ENCODE measurements at places on chromosomes 1 and 21. TPM values are rescaled to one million over a fixed set of nuclear protein-coding genes. Genes with fewer than 3 reads are reported as not detected.

GRCh38 chr1:14869187-14869586 lies 270.7 kb downstream of the KAZN start:
- H3K4me3 ChIP-seq, result no peak overlapping the region
- peaks cover 8% of the 10 kb centered on the region for H3K27me3 ChIP-seq
- H3K27ac ChIP-seq, result no peak overlapping the region
- H3K36me3 ChIP-seq, result no peaks in the 10 kb centered on the region

DNA sequence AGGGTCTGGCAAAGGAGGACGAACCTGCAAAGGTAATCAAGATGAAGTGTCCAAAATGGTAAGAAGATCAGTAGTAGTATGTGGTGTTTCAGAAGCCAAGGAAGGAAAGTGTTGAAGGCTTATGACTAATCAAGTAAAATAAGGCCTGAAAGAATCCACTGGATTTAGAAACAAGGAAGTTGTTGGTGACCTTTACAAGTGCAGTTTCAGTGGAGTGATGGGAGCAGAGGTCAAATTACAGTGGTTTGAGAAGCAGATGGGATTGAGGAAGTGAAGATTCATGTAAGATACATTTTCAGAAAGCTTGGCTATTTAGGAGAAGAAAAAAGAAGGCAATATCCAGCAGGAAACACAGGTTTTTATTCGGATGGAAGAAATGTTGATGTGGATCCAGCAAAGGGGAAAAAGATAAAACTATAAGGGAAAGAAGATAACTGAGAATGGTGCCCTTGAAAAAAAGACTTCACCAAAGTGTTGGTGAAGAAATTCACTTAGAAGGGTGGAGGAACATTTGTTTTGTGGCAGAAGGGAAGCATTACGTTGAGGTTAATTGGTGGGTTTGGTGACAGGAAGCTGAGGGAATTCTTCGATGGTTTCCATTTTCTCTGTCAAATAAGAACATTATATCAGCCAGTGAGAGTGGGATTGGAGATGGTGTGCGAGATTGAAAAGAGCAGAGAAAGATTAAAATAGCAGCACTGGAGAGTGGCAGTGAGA lies 2.1 kb downstream of the ARMH1 start:
- no peaks in the 10 kb centered on the region for H3K36me3 ChIP-seq
- H3K27ac ChIP-seq, result no peak overlapping the region
- H3K27me3 ChIP-seq, result no peaks in the 10 kb centered on the region
- H3K4me3 ChIP-seq, result no peak overlapping the region
- peaks cover 23% of the 10 kb centered on the region for H3K4me1 ChIP-seq
- DNase-seq, result no peak

DNA sequence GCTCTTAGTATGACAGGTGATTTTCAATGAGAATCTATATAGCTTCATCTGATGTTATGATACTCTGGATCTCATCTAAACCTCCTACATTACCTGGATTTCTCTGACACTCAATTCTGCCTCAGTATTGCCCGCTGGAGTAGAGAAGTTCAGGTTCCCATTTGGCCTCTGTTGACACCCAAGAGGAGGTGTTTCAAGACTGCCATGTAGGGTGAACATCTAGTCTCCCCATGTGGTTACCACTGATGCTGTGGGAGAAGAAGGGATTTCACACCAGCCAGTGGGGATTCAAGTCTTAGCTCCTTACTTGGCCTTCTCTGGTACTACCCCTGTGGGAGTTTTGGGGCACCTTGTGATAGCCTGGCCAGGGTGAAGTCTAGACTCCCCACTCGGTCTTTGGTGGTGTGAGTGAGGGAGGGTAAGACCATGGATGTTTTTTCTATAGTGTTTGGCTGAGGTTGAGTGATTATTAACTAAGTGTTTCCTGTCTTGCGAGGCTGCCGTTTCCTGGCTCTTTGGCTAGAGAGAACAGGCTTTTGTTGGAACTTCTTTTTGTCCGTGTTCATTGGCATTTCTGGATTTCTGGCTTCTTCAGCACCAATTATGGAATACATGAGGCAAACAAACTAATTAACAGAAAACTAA lies 90.7 kb downstream of the RHOU start:
- no peaks in the 10 kb centered on the region for H3K36me3 ChIP-seq
- no peak for DNase-seq
- H3K27me3 ChIP-seq, result peaks cover 4% of the 10 kb centered on the region
- peaks cover 25% of the 10 kb centered on the region for H3K4me1 ChIP-seq

Gene TMCO2
- total RNA-seq, result not detected

Gene TAS1R1
- not detected for total RNA-seq

Gene PROK1
- not detected for total RNA-seq

Gene RRP15
- 18.8 TPM for total RNA-seq

- H3K4me1 ChIP-seq, result peaks cover 23% of the 10 kb centered on the region
- H3K27me3 ChIP-seq, result no peaks in the 10 kb centered on the region
- peaks cover 38% of the 10 kb centered on the region for H3K36me3 ChIP-seq
- H3K27ac ChIP-seq, result no peak overlapping the region
- H3K4me3 ChIP-seq, result no peak overlapping the region
Observed at GRCh38 chr1:160491017-160491416, 32.0 kb downstream of the SLAMF6 start.

DNA sequence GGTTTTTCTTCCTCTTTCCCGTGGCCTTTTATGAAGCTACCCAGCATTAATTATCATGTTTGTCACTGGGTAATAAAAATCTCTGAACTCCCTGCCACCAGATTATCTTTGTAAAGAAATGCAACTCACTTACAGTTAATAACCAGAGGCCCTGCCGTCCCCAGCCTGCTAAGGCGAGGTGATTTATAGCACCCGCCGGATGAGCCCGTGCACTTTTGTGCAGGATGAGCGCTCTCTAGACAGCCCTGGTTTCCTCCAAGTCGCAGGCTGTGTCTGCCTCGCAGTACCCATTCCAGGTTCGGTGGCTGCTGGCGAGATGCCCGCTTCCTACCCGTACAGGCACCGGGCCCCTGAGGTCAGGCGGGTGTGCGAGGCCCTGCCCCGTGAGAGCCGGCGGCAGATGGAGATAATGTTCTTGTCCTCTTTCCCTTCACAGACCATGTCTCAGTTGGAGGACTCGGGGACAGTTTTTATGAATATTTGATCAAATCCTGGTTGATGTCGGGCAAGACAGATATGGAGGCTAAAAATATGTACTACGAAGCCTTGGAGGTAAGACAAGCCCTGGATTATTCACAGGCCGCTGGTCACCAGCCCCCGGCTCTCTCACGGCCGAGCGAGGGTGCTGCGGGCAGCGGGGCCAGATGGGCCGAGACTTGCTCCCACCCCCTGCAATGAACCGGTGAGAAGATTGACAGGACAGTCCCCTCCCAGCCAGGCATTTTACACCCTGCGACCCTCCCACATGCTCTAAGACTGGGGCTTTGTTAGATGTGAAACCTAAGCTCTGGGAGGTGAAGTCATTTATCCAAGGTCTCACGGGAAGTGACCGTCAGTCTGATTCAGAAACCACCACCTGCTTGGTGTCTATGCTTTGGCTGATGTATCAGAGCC lies 28.5 kb upstream of the SELENON start:
- H3K4me1 ChIP-seq, result peaks cover 58% of the 10 kb centered on the region
- no peaks in the 10 kb centered on the region for H3K36me3 ChIP-seq
- no peaks in the 10 kb centered on the region for H3K27me3 ChIP-seq
- H3K4me3 ChIP-seq, result no peak overlapping the region
- H3K27ac ChIP-seq, result no peak overlapping the region

Gene REN
- not detected for total RNA-seq

Gene MNDA
- total RNA-seq, result not detected

DNA sequence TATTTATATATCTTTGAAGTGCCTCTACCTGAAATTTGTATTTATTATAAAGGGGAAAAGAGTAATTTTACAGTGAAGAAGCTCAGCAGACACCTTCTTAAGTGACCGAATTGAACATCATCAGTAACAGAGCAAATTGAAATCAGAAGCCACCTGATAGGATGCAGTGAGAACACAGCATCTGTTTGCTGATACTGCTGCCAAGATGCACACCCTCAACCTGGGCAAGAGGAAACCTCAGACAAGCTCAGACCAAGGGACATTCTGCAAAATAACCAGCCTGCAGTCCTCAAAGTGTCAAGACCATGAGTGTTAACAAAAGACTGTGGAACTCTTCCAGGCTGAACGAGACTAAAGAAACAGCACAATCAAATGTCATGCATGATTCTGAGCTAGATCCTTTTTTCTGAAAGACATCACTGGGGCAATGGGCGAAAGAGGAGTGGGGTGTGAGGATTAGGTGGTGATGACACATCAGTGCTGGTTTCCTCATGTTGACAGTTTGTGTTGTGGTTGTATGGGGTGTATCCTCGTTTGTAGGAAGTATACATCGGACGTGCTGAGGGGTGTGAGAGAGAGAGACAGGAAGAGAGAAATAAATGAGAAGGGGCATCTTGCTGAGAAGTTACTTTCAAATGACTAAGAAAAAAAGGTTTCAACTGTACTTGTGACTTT lies 103.7 kb downstream of the ABCA4 start:
- no peaks in the 10 kb centered on the region for H3K36me3 ChIP-seq
- peak; percentile 50 for DNase-seq
- H3K27me3 ChIP-seq, result no peaks in the 10 kb centered on the region

DNA sequence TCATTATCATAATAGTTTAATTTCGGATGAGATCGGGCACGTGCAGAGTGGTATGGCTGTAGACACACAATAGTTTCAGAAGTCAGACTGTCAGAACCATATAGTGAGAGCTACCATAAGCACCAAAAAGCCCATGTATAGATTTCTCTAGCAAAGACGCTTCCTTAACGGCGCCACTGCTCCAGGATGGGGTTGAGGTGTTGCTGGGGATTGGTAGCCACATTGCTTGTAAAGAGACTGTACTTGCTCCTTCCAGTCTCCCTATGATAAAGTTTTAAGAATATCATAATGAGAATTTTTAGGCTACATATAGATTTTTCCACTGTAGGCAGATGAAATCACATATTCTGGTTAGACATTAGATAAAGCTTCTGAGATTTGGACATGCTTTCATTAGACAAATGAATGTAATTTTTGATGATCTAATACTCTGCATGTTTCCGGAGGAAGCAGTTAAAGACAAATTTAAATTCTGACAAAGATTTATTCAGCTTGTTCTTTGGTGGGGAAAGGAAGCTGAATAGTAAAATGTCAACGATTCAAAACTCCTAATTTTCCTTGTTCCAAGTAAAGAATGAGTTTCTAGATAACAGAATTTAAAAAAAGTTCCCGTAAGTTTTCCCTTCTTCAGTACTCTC lies 77.7 kb downstream of the MAP3K7CL start:
- H3K4me3 ChIP-seq, result no peak overlapping the region
- no peak overlapping the region for H3K27ac ChIP-seq
- no peaks in the 10 kb centered on the region for H3K27me3 ChIP-seq
- H3K4me1 ChIP-seq, result peaks cover 18% of the 10 kb centered on the region

DNA sequence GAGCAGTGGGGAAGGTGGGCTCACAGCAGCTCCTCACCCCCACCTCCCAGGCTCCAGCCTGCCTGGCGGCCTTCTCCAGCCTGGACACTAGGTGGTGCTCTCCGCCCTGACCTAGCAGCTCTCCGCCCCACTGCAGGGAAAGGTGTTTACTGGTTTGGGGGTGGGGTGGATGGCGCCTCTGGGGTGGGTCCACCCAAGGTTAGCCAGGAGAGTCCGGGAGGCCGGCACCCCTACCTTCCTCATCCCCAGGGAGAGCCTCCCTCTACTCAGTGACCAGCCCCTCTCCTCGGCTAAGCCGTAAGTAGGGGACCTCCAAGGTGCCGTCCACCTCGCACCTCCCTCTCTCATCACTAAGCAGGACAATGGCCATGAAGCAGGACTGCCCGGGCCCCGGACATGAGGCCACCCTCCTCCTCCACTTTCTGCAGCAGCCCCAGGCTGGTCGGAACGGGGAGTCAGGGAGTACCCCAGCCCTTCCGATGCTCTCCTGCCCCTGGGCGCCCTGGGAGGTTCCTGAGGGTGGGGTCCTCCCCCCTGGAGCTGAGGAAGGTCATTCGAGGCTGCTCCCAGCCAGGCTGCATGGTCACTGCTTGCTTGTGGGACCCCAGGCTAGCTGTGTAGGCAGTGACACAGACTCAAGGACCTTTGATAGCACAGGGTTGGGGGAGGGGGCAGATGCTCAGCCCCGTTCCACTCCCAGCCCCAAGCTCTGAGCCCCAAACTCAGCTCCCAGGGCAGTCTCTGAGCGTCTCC lies 101.4 kb upstream of the VAMP3 start:
- no peaks in the 10 kb centered on the region for H3K36me3 ChIP-seq
- peaks cover 5% of the 10 kb centered on the region for H3K27me3 ChIP-seq
- peak; percentile 66 for DNase-seq

GRCh38 chr1:76274302-76274701 lies 199.8 kb downstream of the ST6GALNAC3 start:
- H3K4me3 ChIP-seq, result no peak overlapping the region
- no peaks in the 10 kb centered on the region for H3K27me3 ChIP-seq
- H3K27ac ChIP-seq, result no peak overlapping the region
- DNase-seq, result no peak

GRCh38 chr1:53819387-53819786 lies 18.7 kb downstream of the NDC1 start:
- no peaks in the 10 kb centered on the region for H3K4me1 ChIP-seq
- H3K27ac ChIP-seq, result no peak overlapping the region
- DNase-seq, result no peak
- H3K4me3 ChIP-seq, result no peak overlapping the region
- peaks cover 56% of the 10 kb centered on the region for H3K36me3 ChIP-seq

Gene ACKR1
- total RNA-seq, result not detected

GRCh38 chr1:67408148-67408547 lies 22.1 kb downstream of the SERBP1 start:
- peaks cover 9% of the 10 kb centered on the region for H3K4me1 ChIP-seq
- H3K4me3 ChIP-seq, result no peak overlapping the region
- no peak for DNase-seq
- no peak overlapping the region for H3K27ac ChIP-seq
- H3K36me3 ChIP-seq, result peaks cover 31% of the 10 kb centered on the region
- H3K27me3 ChIP-seq, result no peaks in the 10 kb centered on the region

Gene ARHGAP29
- total RNA-seq, result 0.31 TPM

Gene NUP210L
- total RNA-seq, result 0.05 TPM

Gene DISP3
- 0.21 TPM for total RNA-seq

DNA sequence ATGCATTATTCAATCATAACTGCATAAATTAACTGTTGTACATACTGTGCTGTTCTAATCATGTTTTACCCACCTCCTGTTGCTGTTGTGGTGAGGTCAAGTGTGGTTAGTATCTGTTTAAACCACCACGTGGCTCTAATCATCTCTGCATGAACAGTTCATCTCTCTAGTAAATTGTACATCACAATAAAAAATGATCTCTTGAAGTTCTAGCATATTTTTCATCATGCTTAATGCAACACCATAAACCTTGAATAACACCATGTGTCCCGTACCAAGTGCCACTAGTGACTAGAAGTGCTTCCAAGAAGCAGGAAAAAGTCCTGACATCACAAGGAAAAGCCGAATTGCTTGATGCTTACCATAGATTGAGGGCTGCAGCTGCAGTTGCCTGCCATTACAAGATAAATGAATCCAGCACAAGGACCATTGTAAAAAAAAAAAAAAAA lies 51.7 kb downstream of the SNRPE start:
- no peaks in the 10 kb centered on the region for H3K36me3 ChIP-seq
- no peak for DNase-seq
- H3K4me1 ChIP-seq, result no peaks in the 10 kb centered on the region
- H3K27me3 ChIP-seq, result no peaks in the 10 kb centered on the region
- no peak overlapping the region for H3K27ac ChIP-seq

Gene OPTC
- total RNA-seq, result not detected

- H3K4me3 ChIP-seq, result no peak overlapping the region
- H3K27ac ChIP-seq, result no peak overlapping the region
- peaks cover 54% of the 10 kb centered on the region for H3K4me1 ChIP-seq
- H3K27me3 ChIP-seq, result no peaks in the 10 kb centered on the region
- DNase-seq, result no peak
Observed at GRCh38 chr1:28966617-28967016, 52.2 kb downstream of the EPB41 start.

Gene CRYAA
- total RNA-seq, result not detected

Gene SCYL3
- 12.4 TPM for total RNA-seq

- H3K27ac ChIP-seq, result no peak overlapping the region
- peaks cover 48% of the 10 kb centered on the region for H3K4me1 ChIP-seq
- peak overlapping the region; percentile 40 for H3K4me3 ChIP-seq
- peaks cover 10% of the 10 kb centered on the region for H3K36me3 ChIP-seq
- H3K27me3 ChIP-seq, result peaks cover 1% of the 10 kb centered on the region
- DNase-seq, result no peak
Observed at GRCh38 chr1:228460821-228461220, 26.4 kb upstream of the RNF187 start.

All from activated CD4-positive, alpha-beta memory T cell treated with anti-CD3 and anti-CD28 coated beads for 36 hours (primary cell).